ENCODE measurements at places on chromosomes 12 and 14.

GRCh38 chr14:66005900-66006434 is 480.2 kb upstream of the CCDC196 start:
- DNase-seq: no peak

DNA sequence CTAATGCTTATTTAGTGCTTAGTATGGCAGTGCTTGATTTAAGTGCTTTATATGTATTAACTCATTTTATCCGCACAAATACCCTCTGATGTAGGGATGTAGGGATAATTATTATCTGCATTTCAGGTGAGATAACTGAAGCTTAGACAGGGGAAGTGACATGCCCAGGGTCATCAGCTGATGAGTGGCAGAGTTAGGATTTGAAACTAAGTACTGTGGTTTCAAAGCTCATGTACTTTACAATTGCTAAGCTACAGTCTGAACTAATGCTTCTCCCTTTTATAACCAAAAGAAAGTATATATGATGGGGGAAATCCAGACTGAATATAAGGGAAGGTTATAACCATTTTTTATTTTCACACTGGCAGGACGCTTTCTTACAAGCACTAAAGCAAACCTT is 229.6 kb upstream of the NAV3 start:
- no peak for DNase-seq

DNA sequence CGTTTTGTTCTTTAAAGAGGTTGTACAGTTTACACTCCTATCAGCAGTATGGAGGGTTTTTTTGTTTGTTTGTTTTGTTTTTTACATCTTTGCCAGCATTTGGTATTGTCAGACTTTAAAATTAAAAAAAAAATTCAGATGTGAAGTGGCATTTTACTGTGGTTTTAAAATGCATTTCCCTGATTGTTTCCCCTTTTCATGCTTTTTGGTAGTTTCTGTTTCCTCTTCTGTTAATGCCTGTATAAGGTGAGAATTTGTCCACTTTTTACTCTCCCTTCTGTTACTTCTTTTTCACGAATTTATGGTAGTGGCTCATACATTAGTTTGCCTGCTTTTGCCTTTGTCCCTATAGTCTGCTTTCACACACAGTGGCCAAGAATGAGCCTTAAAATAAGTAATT is 36.6 kb downstream of the MNAT1 start:
- DNase-seq: no peak

DNA sequence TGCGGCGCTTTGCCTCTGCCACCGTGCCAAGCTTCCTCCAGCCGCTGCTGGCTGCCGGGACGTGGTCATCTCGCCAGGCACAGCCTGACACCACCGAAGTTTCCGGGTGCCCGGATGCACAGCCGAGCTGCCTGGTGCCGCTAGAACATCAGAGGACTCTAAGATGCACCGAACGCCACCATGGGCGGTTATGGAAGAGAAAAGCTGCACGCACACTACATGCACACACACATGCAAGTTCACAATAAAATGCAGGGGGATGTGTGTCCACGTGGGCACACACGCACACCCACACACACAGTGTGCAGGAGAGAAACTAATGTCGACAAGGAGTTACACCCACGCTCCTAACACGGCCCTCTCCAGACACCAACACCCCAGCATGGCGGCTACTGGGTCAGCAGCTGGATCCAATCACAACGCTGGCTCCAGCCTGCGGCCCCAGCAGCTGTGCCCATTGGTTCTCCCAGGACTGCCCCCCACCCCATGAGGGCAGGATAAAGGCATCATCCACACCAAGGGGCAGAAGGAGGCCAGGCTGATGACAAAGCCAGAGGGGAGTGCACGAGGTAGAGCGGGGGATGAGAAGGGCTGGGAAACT is 82.7 kb downstream of the BCL11B start:
- DNase-seq: no peak

DNA sequence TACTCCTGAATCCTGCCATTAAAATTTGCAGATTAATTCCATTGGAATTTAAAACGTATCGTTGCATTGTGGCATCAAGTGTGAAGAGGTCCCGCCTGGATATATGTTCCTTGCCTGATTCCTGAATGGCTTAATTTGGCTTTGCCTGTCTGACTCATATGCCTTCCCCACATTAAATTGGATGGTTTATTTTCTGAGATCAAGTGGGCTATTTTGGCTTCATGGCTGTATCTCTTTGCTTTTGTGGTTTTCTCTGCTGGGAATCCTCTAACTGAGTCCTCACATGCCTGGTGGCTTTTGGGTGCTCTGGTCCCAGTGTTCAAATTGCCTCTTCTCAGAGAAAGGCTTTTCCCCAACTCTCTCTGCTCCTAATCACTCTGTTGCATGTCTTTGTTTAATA is 127.9 kb upstream of the DYRK2 start:
- no peak for DNase-seq

DNA sequence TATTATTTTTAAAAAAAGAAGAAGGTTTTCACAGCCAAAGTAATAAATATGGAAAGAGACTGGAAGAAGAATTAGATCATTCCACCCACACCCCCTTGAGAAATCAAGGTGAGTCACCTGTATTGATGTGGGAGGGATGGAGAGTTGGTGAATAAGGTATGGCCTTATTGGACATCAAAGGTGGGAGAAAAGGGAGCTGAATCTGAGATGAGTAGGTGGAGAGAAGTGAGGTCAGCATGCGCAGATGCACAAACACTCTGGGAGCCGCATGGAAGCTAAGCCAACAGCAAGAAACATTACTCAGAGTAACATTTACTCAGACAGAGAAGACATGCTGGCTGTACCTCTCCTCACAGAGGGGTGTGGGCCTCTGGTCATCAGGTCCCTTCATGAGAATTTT is 113.1 kb upstream of the FOXG1 start:
- no peak for DNase-seq

DNA sequence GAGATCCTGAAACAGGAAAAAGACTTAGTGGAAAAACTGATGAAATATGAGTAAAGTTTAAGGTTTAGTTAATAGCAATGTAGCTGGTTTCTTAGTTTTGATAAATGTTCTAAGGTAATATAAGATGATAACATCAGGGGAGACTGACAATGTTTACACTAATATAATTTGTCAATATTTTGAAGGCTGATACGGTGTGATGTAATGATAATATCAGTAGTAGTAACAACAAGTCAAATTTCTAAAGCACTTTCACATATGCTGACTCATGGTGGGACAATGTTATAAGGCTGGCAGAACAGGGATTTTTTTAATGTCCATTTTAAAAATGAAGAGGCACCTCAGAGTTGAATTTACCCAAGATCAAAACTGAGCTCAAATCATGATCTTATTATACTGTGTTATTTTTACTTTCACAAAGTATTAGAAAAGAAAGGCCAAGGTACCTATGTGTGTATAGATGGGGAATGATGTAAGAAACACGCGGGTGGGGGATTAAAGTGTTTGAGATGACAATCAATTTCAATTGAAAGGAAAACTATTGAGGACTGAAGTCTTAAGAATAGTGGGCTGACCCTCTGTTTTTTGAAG is 2.4 kb upstream of the FLRT2 start:
- DNase-seq: no peak

GRCh38 chr12:46219132-46219876 is 49.5 kb downstream of the SLC38A1 start:
- DNase-seq: no peak

- no peak for DNase-seq
These were observed 108.5 kb downstream of the PHLDA1 start for GRCh38 chr12:75922944-75923642.

Measured in NCI-H1417 treated with DMSO at 0.1 percent for 48 hours (cell line).